HL-60 (cell line): ENCODE measurements at places on chromosomes 2 and 18.

DNA sequence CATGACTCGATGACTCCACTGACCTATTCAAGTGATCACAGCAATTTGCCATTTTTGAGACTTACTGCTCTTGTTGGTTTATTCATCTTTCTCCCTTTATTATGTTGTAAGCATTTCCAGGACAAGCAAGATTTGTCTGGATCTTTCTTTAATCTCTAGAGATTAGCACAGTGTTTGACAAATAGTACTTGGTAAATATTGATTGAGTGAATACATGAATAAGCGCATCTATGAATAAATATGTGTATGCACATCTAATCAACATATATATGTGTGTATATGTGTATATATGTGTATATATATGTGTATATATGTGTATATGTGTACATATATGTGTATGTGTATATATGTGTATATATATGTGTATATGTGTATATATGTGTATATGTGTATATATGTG is 7.3 kb downstream of the TMX3 start:
- no peak for DNase-seq

DNA sequence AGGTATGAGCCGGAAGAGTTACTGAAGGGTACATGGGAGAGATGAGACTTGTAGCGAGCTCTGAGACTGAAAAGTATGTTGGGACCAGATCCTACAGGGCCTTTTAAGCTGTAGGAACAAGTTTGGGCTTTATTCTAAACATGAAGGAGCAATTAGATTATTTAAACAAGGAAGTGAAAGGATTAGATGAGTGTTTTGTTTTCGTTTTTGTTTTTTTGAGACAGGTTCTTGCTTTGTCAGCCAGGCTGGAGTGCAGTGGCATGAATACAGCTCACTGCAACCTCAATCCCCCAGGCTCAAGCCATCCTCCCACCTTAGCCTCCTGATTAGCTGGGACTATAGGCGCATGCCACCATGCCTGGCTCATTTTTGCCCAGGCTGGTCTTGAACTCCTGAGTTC is 110.7 kb downstream of the C1D start:
- DNase-seq: no peak

DNA sequence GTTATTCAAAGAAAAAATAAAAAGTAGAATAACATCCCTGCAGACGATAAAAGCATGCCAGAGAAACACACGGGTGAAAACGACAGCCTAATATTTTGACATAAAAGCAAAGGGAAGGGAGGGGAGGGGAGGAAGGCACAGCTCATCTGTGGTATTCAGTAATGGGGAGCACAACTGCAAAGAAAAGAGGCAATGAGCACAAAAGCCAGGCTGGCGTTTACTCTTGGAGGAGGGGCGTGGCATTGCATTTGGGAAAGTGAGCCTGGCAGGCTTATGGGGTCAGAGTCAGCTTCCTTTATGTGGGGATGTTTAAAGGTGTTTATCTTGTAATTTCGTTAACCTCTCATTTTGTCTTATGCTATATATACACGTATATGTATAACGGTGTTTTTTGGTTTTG is 53.2 kb downstream of the STEAP3 start:
- DNase-seq: no peak

DNA sequence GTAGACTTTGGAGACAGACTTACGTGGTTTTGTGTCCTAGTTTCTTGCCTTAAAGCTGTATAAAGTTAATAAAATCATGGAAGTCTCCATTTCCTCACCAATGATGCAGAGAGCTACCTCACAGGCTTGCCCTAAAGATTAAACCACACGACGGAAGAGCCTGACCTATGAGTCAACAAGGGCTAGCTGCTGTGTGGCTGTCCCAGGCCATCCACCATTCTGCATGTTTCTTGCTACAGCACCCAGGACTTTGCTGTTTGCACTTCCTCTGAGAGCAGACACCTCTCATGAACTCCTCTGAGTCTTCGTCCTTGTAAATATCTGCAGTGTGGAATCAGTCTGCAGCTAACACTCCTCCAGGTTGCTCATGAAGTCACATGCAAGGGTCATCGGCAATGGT is 160.0 kb upstream of the TRIB2 start:
- no peak for DNase-seq

GRCh38 chr2:216410550-216410949 is 1.7 kb upstream of the SMARCAL1 start:
- no peak for DNase-seq

GRCh38 chr2:160918906-160919503 is 241.2 kb upstream of the TANK start:
- no peak for DNase-seq

DNA sequence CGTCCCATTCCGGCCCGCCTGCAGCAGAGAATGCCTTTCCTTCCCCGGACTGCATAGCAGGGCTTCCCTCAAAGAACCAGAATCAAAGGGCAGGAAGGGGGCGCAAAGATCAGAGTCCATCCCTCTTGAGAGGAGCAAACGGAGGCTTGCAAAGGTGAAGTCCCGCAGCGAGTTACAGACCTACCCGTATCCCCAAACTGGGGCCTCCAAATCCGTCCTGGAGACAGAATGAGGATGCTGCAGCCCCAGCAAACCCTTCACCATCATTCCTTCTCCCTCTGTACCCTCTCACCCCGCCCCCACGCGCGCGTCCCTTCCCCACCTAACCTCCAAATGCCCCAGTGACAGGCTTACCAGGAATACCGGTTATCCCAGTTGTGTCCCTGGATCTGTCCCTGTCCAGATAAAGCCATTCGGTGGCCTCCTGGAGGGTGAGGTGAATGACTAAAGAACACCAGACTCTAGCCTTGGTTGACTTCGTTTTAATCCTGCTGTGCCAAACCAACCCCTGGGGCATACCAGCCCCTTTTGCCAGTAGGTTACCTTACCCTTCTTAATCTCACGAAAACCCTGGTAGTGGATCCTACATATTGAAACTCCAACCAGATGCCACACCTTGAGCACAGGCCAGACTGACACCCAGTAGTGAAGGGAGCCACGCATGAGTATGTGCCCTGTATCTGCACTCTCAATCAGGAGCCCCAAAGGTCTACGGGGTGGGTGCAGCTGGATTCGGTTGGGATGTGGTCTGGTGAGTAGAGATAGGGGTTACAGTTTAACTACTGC is 961 bp upstream of the SLC40A1 start:
- DNase-seq: no peak

DNA sequence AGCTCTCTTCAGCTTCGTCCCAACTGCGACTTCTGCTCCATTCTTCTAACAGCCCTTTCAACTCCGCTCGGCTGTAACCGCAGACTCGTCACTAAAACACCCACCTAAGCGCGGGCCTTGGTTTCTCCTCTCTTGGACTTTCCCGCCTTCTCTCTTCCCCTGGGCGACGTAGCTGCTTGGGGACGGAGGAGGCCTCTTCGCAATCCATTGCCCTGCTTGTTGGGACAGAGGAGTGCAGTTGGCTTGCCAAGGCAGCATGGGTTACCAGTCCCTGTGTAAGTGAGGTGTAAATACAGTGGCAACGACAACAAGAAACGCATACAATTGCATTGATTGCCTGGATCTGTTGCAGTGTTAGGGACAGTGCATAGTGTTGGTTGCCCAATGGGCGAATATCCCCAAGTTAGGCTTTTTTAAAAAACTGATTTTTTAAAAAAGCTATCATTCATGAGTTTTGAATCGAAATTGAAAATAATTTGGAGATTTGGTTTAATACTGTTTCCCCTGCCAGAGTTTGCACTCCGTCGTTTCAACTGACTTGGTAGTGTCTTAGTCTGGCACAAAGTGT is 484 bp upstream of the DARS1 start:
- DNase-seq: peak; percentile 71

DNA sequence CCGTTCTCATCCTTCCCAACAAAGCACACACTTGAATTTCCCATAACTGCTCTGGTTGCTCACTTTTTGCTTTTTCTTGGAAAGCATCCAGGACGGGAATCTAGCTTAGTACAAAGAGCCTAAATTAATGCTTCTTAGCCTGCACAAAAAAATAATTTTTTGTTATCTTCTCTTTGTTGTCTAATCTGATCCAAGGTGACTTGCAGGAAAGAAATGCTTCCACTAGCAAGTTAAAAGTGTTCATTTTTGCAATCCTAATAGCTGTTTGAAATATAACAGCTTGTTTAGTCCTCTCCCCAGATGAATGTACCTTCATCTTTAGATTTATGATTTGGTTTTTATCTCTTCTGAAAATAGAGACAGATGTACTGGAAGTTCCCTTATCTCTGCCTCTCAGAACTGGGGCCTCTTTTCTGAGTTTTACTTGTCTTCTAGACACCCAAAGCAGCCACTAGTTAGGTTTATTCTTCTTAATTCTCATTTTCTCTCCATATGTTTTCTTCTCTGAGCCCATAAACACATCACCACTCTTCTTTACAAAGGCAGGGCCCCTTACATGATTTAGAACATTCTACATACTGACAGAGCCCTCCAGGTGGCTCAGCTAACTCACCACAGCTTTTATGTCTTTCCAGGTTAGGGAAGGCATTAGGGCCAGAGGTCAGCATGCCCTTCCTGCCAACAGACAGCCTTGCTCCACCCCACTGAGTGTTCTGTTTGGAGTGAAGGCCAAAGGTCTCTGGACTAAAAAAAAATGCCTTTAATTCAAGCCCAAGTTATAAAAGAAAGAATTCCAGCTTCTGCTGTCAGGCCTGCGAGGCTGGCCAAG is 74.7 kb upstream of the MAP4K3 start:
- no peak for DNase-seq

- peak; percentile 70 for DNase-seq
Observed at GRCh38 chr2:38599706-38600105, 3.0 kb downstream of the HNRNPLL start.

- DNase-seq: no peak
Observed at GRCh38 chr2:129904532-129905446, 74.7 kb upstream of the RAB6C start.

- no peak for DNase-seq
Observed at GRCh38 chr18:69736730-69737129, 210.9 kb downstream of the CD226 start.

- DNase-seq: no peak
Observed at GRCh38 chr2:182941919-182942318, 75.5 kb upstream of the FRZB start.

GRCh38 chr2:48279344-48280090 is 250.4 kb upstream of the STON1 start:
- no peak for DNase-seq

GRCh38 chr2:64311191-64311910 is 142.6 kb upstream of the LGALSL start:
- no peak for DNase-seq

- DNase-seq: no peak
Observed at GRCh38 chr18:4605212-4605611, 150.1 kb upstream of the DLGAP1 start.

- DNase-seq: no peak
Observed at GRCh38 chr2:194116861-194117260, 1540.2 kb upstream of the SLC39A10 start.

GRCh38 chr2:226552571-226553285 is 246.9 kb downstream of the IRS1 start:
- DNase-seq: no peak

DNA sequence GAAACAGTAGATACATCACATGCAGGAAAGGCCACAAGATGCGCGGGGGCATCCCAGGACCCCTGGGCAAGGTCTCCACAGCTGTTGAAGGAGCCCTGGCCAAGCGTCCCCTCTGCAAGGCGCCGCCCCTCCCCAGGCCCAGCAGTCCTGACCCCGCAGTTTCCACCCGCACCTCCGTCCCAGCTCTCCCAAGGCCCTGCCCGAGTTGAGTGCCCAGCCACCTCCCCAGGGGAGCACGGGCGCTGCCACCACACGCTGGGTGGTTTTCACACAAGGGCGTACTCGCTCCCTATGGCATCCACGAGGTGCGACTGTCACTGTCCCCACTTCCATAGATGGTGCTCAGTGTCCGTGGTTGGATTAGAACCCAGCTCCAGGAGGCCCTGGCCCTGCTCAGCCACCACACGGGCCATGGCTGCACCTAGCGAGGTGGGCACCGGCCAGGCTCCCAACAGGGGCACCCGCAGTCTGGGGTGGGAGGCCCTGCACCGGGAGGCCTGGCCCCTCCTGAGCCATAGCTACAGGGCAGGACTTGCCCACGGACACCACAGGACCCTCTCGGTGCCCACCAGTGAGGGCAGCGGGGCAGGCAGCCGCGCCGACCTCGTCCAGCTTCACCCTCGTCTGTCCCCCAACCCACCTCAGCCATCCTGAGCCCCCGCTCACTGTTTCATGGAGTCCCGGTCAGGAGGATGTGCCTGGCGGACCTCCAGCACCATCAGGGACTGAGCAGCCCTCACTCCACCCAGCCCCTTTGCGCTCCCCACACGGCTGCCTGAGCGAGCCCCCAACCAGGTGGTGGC is 36.0 kb downstream of the KIF1A start:
- no peak for DNase-seq

DNA sequence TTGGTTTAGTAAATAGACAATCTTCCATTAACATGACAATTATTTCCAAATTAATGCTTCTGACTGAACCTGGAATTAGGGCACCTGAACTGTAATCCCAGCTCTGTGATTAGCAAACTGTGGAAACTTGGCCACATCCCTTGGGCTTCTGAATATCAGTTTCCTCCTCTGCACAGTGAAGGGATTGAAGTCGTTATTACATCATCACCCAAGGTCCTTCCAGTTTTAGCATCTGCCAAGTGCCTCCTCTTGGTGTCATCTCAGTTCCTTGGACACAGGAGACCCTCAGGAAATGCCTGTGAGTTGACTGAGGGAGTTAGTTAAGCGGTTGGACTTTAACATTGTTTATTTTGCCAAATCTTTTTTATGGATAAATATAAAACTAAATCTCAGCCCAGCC is 64.8 kb downstream of the MOGAT1 start:
- no peak for DNase-seq

DNA sequence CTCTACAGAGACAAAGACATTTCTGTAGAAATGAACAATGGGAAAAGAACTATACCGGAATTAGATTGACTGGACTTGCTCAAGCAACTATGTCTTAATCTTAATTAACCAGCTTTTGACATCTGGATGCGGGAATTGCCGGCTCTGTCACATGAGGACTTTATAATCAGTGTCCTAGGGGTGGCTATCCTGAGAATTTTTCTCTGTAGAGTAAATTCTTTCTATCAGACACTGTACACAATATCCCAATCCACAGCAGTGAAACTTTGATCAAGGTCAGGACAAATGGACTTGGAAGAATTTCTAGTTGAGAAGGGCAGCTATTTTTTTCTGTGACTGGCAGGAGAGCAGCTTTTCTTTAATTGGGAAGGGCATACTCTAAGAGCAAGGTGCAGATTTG is 322.1 kb downstream of the HRH4 start:
- DNase-seq: no peak

- DNase-seq: no peak
Observed at GRCh38 chr2:221518935-221519625, 53.0 kb downstream of the EPHA4 start.

- no peak for DNase-seq
Observed at GRCh38 chr18:55243857-55244256, 284.6 kb upstream of the CCDC68 start.

DNA sequence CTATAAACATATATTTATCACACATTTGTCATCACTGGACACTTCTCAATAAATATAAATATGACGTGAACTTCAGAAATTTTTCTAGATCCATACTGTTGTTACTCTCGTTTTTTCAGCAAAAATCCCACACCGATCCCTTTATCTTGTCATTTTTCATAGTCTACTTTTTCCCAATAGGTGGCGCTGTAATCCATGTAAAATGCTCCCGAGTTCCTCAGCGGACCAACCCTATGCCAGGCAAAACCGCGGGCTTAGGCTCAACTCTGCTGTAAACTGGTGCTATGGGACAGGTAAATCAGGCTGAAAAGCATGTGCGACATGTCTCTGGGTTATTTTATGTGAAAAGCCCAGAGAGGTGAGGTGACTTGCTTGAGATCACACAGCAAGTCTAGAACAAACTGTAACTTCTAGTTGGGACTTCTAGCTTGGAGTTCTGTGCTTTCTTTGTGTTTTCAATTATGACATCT is 104.0 kb downstream of the COBLL1 start:
- DNase-seq: no peak
